Stimulated activated CD4-positive, alpha-beta T cell treated with anti-CD3 and anti-CD28 coated beads, TNF-alpha, amount 100 ng/mL, for 48 hours (primary cell): ENCODE measurements at places on chromosomes 13 and 19.

GRCh38 chr19:35779033-35779432 is 3.7 kb downstream of the ARHGAP33 start:
- no peak for DNase-seq

DNA sequence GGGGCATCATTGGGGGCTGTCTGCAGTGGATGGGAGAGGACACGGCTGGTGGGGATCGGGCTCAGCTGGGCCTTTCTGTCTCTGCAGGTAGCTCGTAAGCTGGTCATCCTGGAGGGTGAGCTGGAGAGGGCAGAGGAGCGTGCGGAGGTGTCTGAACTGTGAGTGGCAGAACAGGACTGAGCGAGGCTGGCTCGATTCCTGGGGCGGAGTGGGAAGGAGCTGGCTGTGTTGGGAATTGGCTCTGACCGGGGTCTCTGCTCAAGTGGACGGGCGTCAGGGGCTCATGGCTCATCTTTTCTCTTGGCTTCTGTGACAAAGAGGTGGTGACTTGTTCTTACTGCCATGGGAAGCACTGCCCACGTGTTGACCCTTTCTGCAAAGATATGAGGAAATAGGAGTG is 11.6 kb downstream of the TPM4 start:
- no peak for DNase-seq

- no peak for DNase-seq
Measured at GRCh38 chr13:67696775-67697174, 466.6 kb upstream of the PCDH9 start.

GRCh38 chr13:36031490-36031889 is 99.7 kb downstream of the DCLK1 start:
- DNase-seq = no peak

- no peak for DNase-seq
Measured at GRCh38 chr13:44854313-44855060, 134.8 kb downstream of the NUFIP1 start.

- no peak for DNase-seq
Measured at GRCh38 chr13:51058461-51059167, 52.5 kb downstream of the C13orf42 start.

GRCh38 chr13:35198613-35199200 is 256.6 kb downstream of the NBEA start:
- DNase-seq = no peak

- DNase-seq = no peak
Measured at GRCh38 chr13:46575301-46575771, 22.4 kb downstream of the LRCH1 start.

GRCh38 chr19:9937001-9937411 is 691 bp upstream of the OLFM2 start:
- DNase-seq = no peak
